ENCODE measurements at places on chromosomes 6 and 20. TPM values are rescaled to one million over a fixed set of nuclear protein-coding genes. Genes with fewer than 3 reads are reported as not detected.

DNA sequence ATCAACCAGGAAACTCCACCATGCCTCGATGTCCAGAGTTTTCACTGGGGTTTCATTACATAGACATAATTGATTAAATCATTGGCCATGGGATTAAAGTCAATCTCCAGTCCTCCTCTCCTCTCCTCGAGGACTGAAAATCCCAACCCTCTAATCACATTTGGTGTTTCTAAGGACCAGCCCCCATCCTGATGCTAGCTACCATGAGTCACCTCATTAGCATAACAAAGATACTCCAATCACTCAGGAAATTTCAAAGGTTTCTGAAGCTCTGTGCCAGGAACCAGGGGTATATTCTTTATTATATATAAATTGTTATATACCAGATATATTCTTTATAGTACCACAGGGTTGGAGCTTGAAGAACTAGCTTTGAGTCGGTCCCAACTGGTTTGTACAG, 212.9 kb upstream of the PRND start:
- peak; percentile 35 for DNase-seq

Gene TREML1
- polyA plus RNA-seq, result not detected

DNA sequence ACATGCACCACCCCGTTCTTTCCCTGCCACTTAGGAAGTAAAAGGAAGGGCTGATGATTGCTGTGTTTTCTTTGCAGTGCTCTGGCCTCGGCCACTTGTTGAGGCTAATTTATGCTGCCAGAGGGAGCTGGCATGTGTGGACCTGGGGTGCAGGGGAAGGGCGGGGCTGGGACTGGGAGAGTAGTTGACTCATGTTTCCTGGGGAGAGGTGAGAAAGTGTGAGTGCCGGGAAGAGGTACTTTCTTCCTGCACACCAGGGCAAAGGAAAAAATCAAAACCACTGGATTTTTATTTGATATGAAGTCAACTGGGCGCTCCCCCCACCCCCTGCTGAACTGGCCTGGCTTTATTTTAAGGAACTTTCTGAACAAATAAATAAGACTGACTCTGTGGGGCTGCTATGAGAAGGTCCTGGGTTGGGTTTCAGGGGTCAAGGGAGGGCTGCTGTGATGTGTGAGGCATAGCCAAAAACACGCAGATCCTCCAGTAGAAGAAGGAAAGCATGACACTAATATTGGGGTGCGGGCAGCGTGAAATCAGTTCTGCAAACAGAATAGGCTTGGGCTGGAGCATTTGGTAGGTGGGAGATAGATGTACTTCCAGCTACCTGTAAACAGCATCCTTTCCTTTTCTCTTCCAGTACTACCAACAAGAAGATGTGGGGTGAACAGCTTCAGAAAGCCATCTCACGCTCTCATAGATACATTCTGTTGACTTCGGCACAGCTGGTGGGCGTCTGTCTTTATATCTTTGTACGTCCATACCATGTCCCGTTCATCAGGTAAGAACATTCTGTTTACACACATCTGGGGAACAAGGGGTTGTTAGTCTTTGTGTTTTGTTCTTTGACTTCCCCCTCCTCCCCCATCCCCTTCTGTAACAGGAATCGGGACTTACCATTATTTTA, 87.5 kb downstream of the SYNJ2 start:
- DNase-seq, result peak; percentile 84

Gene ATP6V1G2
- polyA plus RNA-seq, result 0.70 TPM

DNA sequence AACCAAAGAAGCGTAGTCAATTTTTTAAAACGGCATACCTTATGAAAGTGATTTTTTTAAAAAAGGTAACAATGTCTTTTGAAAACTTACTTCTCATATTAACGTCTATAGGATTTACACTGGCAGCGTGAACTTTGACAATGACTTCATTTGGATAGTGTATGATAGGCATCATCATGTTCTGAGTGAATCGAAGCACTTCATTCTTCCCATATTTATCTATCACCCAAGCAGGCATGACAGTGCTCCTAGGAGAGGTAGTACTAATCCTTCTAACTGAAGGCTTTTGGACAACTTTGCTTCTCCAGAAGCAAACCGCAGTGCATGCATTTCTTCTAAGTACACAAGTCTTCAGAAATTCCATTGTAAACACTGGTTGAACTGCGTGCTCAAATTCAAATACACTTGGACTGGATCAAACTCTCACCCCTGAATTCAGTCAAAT, 618 bp downstream of the RTN4IP1 start:
- no peak for DNase-seq
